HTR-8/SVneo (cell line): ENCODE measurements at places on chromosomes 4 and X.

GRCh38 chrX:121298499-121298898, 251.1 kb downstream of the GLUD2 start:
- DNase-seq, result no peak

- no peak for DNase-seq
Measured at GRCh38 chr4:24515698-24516097, 68.7 kb downstream of the DHX15 start.

DNA sequence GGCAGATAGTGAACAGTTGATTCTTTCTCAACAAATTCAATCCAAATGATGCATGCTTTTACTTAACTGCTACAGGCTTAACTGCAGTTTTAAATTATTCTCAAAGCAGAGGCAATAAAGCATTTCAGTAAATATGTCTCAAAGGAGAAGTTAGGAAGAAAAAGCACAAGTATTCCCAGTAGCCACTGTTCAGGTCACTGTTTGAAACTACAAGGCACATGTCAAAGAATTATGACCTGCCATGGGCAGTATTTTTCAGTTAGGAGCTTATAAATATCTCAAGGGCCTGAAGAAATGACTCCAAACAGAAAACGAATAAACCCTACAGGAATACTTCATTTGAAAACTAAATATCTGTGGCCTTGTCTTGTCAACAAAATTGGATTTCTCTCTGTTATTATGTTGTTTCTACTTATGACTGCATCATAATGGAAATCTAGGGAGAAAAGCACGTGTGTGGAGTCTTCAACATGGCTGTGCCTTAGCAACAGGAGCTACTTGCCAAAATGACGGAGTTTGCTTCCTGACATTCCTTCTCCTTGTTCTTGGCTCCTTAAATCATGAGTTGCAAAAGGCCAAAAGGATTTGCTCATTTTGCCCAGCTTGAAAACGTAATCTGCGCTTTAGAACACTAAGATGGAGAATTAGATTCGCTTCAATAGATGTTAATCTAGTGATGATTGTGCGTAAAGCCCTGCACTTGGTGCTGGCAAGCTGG, 67.6 kb upstream of the GPR101 start:
- DNase-seq, result no peak

- DNase-seq, result no peak
Measured at GRCh38 chr4:102478186-102478585, 23.0 kb upstream of the NFKB1 start.

DNA sequence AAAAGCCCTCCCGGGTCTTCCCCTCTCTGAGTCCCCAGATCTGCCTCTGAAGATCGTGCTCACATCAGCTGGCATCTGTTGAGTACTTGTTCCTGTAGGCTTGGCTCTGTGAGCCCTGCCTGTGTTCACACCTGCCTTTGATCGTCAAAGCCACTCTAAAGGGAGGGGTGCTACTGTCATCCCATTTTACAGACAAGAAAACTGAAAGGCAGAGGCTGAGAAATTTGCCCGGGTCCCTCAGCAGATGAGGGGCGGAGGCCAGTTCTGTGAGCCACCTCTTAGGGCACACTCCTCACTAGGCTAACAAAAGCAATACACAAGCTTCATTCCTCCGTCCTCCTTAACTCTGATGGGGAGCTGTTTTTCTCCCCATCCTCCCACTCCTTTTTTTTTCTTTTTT, 655 bp downstream of the CYTL1 start:
- DNase-seq, result no peak

GRCh38 chr4:40621229-40621591, 8.5 kb downstream of the RBM47 start:
- DNase-seq, result no peak

DNA sequence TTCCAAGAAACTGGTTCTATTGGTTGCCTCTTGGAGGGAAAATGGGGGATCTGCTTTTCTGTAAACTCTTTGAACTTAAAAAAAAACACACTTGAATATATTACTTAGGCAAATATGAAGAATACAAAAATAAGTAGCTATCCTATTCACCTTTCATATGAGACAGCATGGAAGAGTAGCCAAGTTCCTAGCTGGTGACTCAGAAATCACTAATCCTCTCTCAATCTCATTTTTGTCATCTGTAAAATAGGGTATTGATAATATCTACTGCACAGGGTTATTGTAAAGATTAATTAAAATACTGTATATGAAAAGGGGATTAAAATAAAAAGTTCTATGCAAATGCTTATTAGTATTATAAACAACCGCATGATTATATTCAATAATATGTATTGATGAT, 12.7 kb downstream of the MGARP start:
- no peak for DNase-seq

- no peak for DNase-seq
Measured at GRCh38 chr4:176052744-176053143, 12.9 kb upstream of the WDR17 start.

- no peak for DNase-seq
Measured at GRCh38 chrX:38124000-38124399, 96.7 kb downstream of the SRPX start.

DNA sequence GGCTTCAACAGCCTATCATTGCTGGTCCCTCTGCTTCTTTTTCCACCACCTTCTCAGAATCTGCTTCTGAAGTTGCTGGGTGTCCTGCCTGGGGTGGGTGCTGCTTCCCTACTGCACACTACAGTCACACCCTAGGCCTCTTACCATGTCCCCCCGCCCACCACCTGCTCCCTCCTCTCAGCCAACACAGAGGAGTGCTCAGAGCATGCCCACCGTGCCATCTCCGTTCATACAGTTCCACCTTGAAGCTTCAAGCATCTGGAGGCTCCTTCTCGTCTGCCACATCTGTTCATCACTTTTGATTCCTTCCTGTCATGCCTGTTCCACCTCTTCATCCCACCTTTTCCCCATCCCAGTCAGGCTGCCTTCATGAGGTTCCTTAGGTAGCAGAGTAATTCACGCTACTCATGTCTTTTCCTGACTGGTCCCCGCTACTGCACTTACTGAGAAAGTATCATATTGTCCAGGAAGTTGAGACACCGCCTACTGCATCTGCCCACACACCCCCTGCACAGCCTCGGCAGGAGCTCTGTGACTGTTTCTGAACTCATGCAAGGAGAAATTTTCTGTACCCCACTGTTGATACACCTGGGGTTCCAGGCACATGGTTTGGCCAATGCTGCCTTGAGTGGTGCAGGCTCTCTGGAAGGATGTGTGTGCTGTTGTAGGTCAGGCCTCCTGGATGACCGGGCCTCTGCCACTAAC, 39.5 kb downstream of the HADH start:
- no peak for DNase-seq

GRCh38 chr4:42281324-42282020, 115.8 kb upstream of the SHISA3 start:
- DNase-seq, result no peak

DNA sequence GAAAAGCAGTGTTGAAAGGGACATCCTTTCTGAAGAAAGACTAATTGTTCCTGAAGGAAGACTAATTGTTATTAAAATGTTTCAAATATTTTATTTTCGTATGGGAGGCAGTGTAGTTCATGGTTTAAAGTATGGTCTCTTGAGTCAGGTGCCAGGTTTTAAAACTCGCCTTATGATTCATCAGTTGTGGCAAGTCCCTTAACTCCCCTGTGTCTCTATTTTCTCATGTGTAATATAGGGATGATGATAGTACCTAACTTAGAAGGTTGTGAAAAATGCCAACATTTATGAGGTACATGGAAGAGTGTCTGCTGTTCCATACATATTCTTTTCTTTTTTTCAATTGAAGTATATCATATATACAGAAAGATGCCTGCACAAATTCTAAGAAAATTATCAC, 414.2 kb upstream of the DIPK2B start:
- DNase-seq, result no peak

DNA sequence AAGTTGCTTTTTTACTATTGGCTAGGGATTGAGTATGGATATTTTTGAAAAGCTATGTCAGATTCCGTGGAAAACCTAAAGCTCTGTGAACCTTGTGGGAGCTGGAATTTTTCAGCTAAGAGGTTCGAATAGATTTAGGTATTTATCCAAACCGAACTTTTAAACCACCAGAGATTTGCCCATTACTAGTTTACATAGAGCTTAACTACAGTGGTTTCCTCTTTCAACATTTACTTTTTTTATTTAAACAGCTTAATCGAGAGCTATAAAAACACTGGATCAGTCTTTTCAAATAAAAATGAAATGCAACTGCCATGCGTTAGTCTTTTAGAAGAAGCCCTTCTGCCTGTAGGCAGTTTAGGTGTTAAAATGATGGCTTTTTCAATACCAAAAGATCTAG, 377.0 kb downstream of the RPA4 start:
- no peak for DNase-seq

- peak; percentile 49 for DNase-seq
Measured at GRCh38 chr4:165096776-165097175, 15.9 kb downstream of the TMEM192 start.

GRCh38 chr4:118280501-118281218, 72.1 kb downstream of the PRSS12 start:
- DNase-seq, result peak; percentile 31

- DNase-seq, result peak; percentile 10
Measured at GRCh38 chr4:130747842-130748241, 1651.9 kb downstream of the C4orf33 start.

DNA sequence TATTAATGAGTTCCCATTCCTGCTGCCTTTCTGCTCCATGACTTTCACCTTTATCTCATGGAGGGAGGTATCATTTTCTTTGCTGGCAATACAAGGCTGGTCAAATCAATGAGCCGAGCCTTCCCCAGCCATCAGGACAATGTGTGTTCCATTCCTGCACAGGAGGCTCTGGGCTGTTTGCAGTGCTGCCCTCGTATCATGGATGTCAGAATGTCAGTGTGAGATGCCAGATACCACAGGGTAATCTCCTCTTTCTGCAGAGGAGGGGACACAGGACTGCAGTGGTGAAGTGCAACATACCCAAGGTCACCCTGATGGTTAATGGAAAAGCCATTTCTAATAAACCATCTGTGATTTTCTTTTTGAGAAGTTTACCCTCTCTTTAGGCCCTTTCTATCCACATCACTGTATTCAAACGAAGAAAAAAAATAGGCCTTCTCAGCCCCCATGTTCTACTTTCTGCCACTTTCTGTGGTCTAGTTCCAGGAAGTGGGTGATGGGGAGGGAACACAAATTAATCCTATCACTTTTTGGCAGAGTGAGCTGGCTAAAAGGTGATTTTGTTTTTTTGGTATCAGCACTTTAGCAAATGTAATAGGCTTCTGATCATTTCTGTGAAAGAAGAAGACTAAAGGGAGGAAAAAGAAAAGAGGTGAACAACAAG, 490.2 kb upstream of the BOD1L1 start:
- no peak for DNase-seq

DNA sequence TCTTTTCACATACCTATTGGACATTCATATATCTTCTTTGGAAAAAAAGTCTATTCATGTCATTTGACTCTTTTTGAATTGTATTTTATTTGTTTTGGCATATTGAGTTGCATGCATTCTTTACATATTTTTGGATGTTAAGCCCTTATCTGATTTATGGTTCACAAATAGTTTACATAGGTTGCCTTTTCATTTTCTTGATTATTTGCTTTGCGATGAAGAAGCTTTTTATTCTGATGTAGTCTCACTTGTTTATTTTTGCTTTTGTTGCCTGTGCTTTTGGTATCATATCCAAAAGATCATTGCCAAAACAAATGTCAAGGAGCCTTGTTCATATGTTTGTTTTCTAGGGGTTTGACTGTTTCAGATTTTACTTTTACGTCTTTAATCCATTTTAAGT, 43.9 kb downstream of the SPOCK3 start:
- DNase-seq, result no peak

- DNase-seq, result no peak
Measured at GRCh38 chr4:16707874-16708273, 190.6 kb downstream of the LDB2 start.

GRCh38 chrX:16517039-16517605, 132.8 kb upstream of the S100G start:
- DNase-seq, result no peak

- DNase-seq, result no peak
Measured at GRCh38 chrX:136662976-136663375, 15.0 kb downstream of the CD40LG start.

- no peak for DNase-seq
Measured at GRCh38 chr4:108483650-108484049, 136.7 kb upstream of the RPL34 start.

- DNase-seq, result no peak
Measured at GRCh38 chrX:120562569-120562926, 1.8 kb upstream of the CUL4B start.

DNA sequence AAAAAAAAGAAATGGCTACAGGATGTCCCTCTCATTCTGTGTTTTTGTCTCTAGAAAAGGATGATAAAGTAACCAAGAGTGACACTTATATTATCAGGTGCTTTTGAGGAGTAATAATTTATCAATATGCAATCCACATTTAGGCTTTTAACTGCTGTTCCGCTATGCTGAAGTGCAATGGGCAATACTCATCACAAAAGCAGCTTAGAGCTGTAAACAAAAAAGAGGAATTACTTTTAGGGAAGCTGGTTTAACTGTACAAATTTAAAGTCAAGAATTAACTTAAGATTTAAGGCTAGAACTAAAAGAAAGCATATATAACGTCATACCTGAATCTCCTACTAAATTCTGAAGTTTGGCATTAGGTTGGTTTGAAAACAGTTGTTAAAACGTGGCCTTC, 93.5 kb upstream of the DDX3X start:
- DNase-seq, result no peak

DNA sequence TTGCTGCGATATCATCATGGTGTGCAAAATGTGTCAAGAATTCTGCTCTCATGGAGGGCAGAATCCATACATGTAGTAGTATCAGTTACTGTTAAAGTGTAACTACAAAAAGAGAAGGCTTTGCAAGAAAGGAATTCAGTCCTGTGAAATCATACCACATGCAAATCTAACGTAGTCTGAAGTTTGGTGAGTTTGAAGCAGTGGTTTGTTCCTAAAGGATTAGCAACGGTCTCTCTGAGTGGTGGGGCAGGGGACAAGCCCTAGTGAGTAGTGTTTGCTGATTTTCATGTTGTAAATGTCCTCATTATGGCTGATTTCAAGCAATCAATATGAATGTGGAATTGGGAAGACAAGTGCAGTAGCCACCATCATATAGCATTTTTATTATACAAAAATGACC, 47.1 kb upstream of the CLNK start:
- DNase-seq, result no peak

GRCh38 chr4:68895561-68896198, 55.9 kb downstream of the UGT2A3 start:
- no peak for DNase-seq

DNA sequence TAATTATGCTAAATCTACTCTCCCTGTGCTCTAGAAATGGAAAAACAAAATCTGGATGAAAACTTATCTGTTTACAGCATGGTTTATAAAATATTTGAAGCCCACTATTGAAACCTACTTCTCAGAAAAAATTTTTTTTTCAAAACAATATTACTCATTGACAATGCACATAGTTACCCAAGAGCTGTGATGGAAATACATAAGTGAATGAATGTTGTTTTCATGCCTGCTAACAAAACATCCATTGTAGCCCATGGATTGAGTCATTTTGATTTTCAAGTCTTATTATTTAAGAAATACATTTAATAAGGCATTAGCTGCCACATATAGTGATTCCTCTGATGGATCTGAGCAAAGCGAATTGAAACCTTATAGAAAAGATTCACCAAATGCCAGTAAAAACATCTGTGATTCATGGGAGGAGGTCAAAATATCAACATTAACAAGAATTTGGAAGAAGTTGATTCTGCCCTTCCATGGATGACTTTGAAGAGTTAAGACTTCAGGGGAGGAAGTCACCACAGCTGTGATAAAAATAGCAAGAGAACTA, 144.7 kb upstream of the HHIP start:
- no peak for DNase-seq
